ENCODE measurements at places on chromosomes 7 and 10. TPM values are rescaled to one million over a fixed set of nuclear protein-coding genes. Genes with fewer than 3 reads are reported as not detected.

Gene SYNPO2L
- total RNA-seq = not detected

Gene CD36
- total RNA-seq = 2.8 TPM

Gene SDK1
- total RNA-seq = 0.29 TPM

Gene NPSR1
- not detected for total RNA-seq

Gene NET1
- 26.9 TPM for total RNA-seq

Gene ZP3
- total RNA-seq = 3.2 TPM

Gene HOXA6
- not detected for total RNA-seq
